ENCODE measurements at places on chromosomes 1 and 21.

DNA sequence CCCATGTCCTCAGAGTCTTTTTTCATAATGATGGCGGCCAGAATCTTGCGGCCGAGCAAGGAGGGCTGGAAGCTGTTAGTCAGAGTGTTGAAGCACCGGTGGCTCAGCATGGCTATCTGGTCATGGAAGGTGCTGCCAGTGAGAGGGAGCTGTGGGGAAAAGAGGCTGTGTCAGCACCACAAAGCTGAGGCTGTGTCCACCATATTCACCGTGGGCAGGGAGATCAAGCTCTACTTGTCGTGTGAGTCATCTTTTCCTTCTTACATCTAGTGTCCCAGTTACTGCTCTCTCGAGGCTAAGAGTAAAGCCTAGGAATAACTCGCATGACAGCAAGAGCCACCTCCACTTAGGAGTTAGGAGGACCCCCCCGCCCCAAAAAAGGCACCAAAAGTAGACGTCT is 18.2 kb downstream of the ADAR start:
- no peak for DNase-seq

DNA sequence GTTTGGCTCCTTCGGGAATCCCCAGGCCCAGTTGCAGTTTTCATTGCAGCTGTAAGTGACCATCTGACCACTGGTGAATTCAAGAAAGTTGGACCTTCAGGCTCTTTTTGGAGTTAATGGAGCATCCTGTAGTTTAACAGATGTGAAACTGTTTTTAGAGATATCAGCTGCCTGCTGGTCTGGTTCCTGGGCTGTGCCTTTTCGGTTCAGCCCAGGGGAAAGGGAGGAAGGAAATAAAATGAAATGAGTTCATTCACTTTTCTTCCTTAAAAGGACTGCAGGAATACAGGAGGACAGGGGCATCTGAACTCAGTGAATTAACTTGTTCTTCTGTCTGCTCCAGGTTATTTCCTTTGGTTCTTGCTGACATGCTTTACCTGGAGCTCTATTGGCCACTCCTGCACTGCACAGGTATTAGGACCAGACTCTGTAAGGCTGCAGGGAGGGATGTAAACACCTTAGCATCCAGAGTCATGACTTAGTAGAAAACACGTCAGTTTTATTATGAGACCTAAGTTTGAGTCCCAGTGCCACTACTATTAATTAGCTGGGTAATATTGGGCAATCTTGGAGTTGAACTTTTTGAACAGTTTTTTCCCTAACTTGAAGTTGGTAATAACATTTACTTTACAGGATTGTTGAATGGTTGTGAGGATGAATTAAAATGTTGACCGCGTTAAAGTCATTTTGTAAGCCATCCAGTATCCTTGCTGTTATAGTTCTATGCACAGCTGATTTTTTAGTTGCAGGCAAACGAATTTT is 83.6 kb downstream of the LRRC8D start:
- DNase-seq = no peak

DNA sequence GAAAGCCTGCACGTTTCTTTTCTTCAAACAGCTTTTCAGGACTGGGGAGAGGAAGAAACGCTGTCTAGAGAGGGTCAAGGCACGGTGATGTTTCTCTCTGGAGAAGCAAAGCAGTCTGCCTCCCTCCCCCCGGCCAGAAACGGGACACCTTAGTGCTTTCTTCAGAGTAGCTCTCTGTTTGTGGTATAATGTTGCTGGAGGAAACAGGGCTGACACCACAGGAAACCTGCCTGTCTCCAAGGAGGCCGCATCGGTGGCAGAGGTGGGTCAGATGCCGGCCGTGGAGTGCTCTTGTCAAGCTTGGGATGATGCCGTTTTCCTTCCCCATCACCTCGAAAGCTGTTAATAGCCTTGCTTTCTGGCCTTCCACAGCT is 139.4 kb downstream of the DHRS3 start:
- DNase-seq = no peak

GRCh38 chr21:45410865-45411809 is 6.2 kb downstream of the COL18A1 start:
- DNase-seq = no peak

GRCh38 chr1:212294983-212295382 is 9.8 kb downstream of the PPP2R5A start:
- no peak for DNase-seq

DNA sequence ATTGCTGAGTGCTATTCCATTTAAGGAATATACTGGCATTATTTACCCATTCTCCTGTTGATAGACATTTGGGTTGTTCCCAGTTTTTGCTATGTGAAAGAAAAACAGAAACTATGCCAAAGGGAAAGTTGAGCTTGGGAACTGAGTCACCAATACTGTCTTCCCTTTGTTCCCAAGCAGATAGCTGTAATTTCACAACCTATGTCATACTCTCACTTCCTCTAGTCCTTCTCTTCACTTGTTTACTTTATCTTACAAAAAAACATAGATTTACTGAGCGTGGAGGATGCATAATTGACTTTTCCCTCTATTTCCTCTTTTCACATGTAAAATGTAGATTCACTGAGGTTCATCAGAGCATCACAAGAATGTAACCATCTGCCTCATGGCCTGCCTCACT is 32.4 kb upstream of the PGBD5 start:
- DNase-seq = peak; percentile 50

DNA sequence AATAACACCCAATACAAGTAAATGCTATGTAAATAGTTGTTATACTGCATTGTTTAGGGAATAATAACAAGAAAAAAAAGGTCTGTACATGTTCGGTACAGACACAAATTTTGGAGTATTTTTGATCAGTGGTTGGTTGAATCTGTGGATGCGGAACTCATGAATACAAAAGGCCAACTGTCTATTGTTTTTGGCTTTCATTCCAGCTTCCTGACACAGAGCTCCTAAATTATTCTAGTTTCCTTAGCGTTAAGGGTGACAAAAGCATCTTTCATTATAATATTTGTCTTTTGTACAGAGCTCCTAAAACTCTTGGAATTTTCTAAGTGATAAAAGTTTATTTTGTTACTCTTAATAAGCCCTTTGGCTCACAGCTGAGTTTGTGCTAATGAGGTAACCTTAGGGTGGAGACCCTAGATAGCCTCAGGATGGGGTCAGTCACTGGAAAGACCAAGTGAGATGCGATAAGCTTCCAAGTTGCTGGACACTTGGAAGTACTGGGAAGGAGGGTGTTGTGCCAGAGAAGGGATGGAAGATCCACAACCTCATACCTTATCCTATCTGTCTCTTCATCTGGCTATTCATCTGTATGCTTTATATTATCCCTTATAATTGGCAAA is 57.4 kb upstream of the PRRC2C start:
- no peak for DNase-seq

DNA sequence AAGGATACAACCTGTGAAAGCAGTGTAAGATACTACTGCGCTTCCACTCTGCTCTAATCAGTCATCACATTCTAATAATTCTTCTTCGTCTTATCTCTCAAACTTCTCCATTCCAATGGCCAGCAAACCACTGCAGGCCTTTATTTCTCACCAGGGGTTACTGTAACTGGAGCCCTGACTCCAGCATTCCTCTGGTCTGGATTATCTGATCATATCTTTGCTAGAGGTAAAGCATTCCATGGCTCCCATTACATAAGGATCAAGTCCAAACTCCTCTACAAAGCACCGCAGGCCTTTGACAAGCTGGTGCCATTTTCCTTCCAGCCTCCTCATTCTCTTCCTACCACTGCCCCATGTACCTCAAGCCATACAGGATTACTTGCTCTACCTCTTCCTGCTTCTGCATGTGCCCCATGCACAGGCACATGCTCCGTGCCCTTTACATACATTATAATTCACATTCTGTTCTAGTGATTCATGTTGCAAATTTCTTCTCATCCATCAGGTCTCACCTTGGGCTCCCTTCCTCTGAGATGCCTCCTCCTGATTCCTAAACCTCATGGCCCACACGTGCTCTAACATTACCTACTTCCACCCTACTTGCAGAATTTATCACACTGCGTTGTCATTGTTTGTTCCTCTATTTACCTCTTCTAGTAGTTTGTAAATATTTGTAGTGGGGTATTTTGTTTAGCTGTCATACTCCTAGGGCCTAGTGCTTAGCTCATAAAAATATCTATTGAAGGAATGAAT is 9.3 kb upstream of the SERBP1 start:
- DNase-seq = no peak

GRCh38 chr1:109579491-109579890 is 31.1 kb downstream of the GNAI3 start:
- DNase-seq = no peak

DNA sequence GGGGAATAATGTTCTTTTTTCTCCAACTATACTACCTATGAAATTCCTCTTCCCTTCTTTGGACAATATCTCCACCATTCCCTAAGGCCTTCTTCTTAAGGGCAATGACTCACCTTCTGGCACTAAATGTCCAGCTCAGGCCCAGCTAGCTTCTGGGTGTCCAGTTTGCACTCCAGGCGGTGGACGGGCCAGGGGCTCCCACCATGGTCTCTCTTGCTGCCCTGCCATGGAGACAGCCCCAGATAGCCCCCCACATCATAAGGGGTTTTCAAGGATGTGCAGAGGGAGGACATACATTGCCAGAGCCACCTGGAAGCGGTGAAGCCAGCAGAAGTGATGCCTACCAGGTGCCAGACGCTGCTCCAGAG is 43.8 kb downstream of the C1orf198 start:
- no peak for DNase-seq

DNA sequence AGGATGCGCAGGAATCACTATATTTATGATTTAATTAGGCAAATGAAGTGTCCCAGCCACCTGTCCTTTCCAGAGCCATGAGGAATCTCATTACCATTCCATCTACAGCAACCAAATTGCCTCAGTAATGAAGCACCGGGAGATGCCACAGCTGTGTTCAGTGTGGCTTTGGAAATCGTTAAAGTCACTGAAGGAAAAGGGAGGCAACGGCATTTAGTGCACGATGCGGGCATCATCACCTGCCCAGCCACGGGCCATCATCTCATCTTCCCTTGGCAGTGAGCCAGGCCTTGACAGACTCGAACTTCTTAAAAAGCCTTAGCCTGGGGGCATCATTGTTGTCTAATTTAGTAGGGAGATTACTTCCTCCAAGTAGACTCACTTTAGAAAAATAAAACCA is 67.8 kb downstream of the CNIH3 start:
- DNase-seq = no peak

GRCh38 chr1:19421365-19421764 is 64.0 kb downstream of the CAPZB start:
- no peak for DNase-seq

- DNase-seq = no peak
These were observed 1.8 kb upstream of the ANP32E start for GRCh38 chr1:150237746-150238145.

GRCh38 chr1:116945421-116945820 is 35.7 kb downstream of the PTGFRN start:
- DNase-seq = no peak

GRCh38 chr21:18104802-18105201 is 139.8 kb upstream of the CHODL start:
- no peak for DNase-seq

DNA sequence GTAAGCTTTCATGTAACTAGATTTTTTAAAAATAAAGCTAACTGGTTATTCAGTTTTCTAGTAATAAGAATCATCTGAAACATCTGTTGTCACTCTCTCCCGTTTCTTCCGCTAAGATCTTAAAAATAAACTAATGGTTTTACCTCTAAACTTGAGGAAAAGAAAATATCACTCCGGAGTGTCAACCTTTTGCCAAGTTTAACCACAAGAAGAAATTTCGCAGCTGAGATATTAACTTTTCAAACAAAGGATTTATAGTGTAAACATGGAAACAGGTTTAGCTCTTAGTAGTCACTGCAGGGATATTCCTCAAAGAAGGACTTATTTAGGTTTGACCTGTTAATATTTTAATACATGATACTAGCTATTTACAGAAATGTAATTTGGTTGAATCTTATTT is 954.9 kb downstream of the ADGRL2 start:
- DNase-seq = no peak

- no peak for DNase-seq
These were observed 107.9 kb downstream of the SUSD4 start for GRCh38 chr1:223256034-223256433.

DNA sequence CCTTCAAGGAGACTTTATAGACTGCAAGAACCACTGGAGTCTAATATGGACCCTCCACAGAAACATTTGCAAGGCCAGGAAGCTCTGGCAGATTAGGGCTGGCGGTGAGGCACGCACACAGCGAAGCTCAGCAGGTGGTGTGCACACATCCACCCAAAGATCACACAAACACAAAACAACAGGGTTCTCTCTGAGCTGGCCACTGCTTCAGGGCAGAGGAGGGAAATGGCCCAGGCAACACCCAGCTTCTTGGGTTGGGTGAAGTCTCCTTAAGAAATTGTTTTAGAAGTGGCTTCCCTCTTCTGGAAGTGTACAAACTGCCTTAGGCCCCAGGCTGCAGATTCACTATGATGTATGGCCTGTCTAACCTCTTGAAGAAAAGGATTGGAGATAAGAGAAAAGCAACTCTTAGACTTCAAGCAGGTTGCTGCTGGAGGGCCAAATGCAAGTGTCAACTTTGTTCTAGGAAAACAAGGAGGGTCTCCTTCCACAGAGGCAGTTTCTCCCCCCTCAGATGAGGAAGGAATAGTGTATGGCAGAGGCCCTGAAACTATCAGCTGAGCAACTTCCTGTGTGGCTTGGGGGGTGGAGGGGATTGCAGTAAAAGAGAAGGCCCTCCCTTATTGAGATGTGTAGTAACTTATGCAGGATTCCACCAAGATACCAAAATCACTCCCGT is 2.0 kb downstream of the RCSD1 start:
- peak; percentile 81 for DNase-seq

DNA sequence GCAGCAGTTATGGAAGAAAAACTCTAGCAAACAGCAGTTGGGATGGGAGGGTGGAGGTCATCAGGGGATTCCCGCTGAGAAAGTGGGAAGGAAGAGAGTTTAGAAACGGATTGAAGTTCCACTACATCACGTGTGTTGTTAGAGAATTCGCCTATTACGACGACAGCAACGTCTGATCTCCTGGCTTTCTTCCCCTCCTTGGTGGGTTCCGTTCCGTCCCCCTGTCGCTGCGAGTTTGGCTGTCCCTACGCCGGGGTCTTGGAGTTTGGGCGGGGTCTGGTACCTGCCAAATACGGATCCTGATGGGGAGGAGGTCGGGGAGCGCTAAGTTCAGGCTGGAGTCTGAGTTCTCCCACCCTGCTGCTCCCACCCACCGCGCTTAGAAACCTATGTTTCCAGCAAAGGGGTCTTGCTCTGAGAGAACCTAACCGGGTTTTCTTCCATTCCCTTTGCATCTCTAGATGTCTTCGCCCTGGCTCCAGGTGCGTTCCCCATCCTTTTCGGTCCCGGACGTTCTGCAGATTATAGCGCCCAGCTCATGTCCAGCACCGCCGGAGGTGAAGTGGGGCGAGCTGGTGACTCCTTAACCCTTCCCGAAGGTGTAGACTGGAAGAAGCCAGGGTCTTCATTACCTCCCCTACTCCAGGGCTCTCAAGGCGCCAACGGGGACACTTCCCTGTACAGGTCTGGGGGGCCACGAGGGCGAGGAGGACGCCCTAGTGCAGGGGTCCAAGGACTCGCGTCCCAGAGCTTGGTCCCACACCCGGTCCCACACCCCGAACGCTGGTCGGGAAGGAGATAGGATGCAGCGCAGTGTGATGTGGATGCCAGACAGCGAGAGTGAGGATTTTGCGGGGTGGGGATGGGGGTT is 641 bp upstream of the KCNK2 start:
- DNase-seq = no peak

GRCh38 chr1:205542367-205542766 is 37.9 kb downstream of the CDK18 start:
- DNase-seq = peak; percentile 61
